ENCODE measurements at places on chromosomes 1 and 21. TPM values are rescaled to one million over a fixed set of nuclear protein-coding genes. Genes with fewer than 3 reads are reported as not detected.

DNA sequence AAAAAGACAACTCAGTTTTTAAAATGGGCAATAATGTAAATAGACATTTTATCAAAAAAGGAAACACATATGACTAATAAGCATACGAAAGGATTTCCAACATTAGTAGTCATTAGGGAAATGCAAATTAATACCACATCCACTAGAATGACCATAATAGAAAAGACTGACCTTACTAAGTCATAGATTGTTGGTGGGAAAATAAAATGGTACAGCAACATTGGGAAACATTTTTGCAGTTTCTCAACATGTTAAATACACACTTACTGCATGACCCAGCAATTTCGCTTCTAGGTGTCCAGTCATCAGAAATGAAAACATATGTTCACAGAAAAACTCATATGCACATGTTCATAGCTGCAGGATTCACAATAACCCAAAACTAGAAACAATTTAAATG is 29.9 kb upstream of the SLC44A3 start:
- H3K27ac ChIP-seq = no peak overlapping the region
- DNase-seq = no peak
- no peaks in the 10 kb centered on the region for H3K36me3 ChIP-seq
- H3K4me1 ChIP-seq = peaks cover 3% of the 10 kb centered on the region
- H3K4me3 ChIP-seq = no peak overlapping the region

DNA sequence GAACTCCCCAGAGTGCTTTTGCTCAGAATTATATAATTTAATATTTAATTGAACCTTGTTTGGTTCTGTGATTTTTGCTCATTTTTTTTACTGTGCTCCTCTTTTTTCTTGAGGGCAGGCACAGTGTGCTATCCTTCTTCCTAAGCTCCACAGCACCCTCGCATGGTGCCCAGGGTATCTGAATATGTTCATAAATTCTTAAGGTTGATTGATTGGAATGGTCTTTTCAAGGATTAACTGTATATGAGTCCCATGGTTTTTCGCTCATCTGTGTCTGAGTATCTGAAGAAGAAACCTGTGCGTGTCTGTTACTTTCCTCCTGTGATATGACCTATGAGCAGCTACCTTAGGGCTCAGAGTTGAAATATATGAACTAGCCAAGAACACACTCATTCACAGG is 393.7 kb downstream of the HLX start:
- no peak overlapping the region for H3K4me3 ChIP-seq
- H3K4me1 ChIP-seq = no peaks in the 10 kb centered on the region
- H3K27me3 ChIP-seq = peaks cover 3% of the 10 kb centered on the region
- no peaks in the 10 kb centered on the region for H3K36me3 ChIP-seq
- DNase-seq = no peak

DNA sequence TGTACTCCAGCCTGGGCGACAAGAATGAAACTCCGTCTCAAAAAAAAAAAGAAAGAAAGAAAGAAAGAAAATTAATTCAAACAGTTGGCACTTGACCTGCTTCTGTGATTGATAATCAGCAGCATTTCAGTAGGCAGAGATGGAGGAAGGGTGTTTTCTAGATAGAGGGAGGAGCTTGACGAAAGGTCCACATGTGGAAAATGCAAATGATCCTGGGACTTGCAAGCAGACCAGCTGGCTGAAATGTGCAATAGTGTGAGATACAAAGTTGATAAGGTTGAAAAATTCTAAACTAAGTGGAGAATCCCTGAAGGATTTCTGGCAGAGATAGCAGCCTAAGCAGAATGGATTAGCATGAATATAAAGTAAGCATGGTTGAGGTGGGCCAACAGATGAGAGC is 4.2 kb downstream of the ELAPOR1 start:
- H3K27me3 ChIP-seq = no peaks in the 10 kb centered on the region
- no peak overlapping the region for H3K4me3 ChIP-seq
- no peak for DNase-seq
- no peak overlapping the region for H3K27ac ChIP-seq
- peaks cover 32% of the 10 kb centered on the region for H3K4me1 ChIP-seq

- no peaks in the 10 kb centered on the region for H3K4me1 ChIP-seq
- no peak for DNase-seq
- no peak overlapping the region for H3K4me3 ChIP-seq
- no peak overlapping the region for H3K27ac ChIP-seq
Measured at GRCh38 chr1:189149547-189150375, 1327.9 kb downstream of the BRINP3 start.

DNA sequence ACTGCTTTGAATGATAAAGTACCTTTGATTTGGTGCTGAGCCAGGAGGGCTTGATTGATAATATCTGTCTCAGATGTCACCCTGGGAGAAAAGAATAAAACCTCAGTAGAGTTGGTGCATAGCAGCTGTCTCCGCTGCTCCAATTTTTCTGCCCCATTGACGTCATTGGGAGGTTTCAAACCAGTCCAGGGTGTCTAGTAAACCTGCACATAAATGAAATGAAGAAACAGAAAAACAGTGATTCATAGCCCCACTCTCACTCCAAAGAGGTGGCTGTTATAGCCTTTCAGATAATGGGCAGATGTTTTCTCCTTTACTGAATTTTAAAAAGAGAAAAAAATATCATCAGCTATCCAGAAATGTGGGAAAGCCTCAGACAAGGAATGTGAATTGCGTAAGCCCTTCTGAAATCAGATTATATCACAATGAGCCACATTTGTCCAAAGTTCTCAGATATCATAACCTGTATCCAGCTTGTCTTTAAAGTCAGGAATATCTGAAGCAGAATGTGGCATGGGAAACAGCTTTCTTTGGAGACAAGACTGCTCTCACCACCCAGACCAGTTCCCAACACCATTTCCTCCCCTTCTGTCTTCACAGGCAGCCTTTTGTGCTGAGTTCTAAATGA is 351.3 kb upstream of the SGIP1 start:
- no peak overlapping the region for H3K4me3 ChIP-seq
- H3K27me3 ChIP-seq = peaks cover 7% of the 10 kb centered on the region
- peak; percentile 66 for DNase-seq
- no peaks in the 10 kb centered on the region for H3K36me3 ChIP-seq
- no peak overlapping the region for H3K27ac ChIP-seq
- peaks cover 23% of the 10 kb centered on the region for H3K4me1 ChIP-seq

- no peak overlapping the region for H3K4me3 ChIP-seq
- no peak overlapping the region for H3K27ac ChIP-seq
- no peak for DNase-seq
- peaks cover 6% of the 10 kb centered on the region for H3K27me3 ChIP-seq
- H3K4me1 ChIP-seq = no peaks in the 10 kb centered on the region
Measured at GRCh38 chr1:66494482-66494881, 39.5 kb upstream of the SGIP1 start.

DNA sequence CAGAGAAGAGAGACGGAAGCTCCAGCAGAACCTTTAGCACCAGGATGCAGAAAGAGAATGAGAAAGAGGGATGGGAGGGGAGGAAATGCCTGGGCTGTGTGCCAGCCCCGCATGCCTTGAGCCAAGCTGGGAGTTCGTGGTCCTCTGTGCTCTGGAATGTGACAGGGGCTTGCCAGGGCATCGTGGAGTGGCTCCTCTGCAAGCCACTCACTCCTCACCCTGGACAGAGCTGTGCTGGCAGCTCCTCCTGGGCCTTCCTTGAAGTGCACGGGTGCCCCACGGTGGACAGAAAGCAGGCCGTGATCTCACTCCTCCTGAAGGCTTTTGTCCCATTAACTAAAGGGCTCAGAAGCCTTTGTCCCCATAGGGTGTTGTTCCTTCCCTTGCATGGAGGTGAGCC is 34.8 kb upstream of the PRELP start:
- H3K4me1 ChIP-seq = no peaks in the 10 kb centered on the region
- no peak overlapping the region for H3K4me3 ChIP-seq
- no peak overlapping the region for H3K27ac ChIP-seq
- H3K27me3 ChIP-seq = peaks cover 12% of the 10 kb centered on the region
- DNase-seq = no peak

GRCh38 chr1:108925920-108926319 is 37.4 kb downstream of the CLCC1 start:
- no peak overlapping the region for H3K27ac ChIP-seq
- H3K4me1 ChIP-seq = no peaks in the 10 kb centered on the region
- H3K36me3 ChIP-seq = peaks cover 12% of the 10 kb centered on the region
- H3K4me3 ChIP-seq = no peak overlapping the region
- DNase-seq = no peak
- H3K27me3 ChIP-seq = no peaks in the 10 kb centered on the region

GRCh38 chr1:206774093-206774492 is 1.8 kb upstream of the IL10 start:
- no peak overlapping the region for H3K4me3 ChIP-seq
- H3K4me1 ChIP-seq = peaks cover 48% of the 10 kb centered on the region
- H3K36me3 ChIP-seq = no peaks in the 10 kb centered on the region
- DNase-seq = no peak
- no peak overlapping the region for H3K27ac ChIP-seq

GRCh38 chr1:3555131-3555920 is 56.0 kb downstream of the MEGF6 start:
- no peak for DNase-seq
- H3K4me3 ChIP-seq = no peak overlapping the region
- H3K27me3 ChIP-seq = no peaks in the 10 kb centered on the region

DNA sequence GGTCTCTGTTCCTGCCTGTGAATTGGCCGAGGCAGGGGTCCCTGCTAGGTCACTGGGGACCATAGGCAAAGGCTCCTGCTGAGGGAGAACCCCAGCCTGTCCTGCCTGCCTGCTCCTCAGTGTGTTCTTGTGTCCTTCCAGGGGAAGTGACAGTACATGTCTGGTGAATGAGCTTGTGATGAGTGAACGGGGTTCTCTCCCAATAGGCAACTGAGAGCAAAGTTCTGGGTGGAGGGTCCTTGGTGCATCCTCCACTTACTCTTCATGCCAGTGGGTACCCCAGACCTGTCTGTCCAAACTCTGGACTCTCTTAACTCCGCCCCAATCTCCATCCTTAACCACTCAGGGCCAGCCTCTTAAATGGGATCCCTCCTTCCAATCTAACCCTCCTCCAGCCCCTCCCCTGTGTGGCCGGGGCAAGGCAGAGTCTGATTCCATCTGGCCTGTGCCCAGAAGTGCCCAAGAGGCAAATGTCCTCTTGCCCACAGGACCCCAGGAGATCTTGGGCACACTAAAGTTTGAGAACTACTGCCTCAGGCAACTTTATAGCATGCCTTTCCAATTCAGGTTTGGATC is 2.0 kb downstream of the XKR8 start:
- peak overlapping the region; percentile 43 for H3K27ac ChIP-seq
- H3K4me3 ChIP-seq = peak overlapping the region; percentile 78
- no peaks in the 10 kb centered on the region for H3K27me3 ChIP-seq

DNA sequence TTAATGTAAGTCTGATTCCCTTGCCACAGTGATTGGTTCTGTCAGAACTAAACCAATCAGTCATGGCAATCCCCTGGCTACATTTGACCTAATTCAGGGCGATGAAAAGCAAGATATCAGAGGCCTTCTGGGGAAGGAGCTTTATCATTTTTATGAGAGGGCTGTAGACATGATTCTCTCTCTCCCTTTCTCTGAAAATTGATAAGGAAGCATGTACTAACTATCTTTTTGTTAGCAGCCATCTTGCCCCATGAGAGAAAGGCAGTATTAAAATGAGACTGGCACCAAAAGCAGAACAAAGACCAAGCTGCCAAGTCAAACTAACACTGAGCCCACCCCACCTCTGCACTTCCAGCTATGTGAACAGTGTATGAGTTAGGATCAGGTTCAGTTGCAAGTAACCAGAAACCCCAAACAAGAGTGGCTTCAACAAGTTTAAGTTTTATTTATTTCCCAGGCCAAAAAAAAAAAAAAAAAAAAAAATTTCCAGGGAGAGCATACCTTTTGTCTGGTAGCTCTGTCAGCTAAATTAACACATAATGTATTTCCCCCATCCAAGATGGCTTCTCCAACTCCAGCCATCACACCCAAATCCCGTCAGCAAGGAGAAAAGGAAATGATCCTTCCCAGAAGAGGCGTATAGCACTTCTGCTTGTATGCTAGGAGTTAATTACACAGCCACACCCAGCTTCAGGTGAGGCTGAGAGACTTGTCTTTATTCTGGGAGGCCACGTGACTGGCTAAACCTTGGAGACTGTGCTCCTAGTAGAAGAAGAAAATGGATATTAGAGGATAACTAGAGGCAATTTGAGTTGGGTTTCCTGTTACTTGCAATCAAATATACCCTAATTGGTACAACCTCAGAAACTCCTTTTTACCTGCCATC is 105.8 kb upstream of the RALGPS2 start:
- H3K36me3 ChIP-seq = no peaks in the 10 kb centered on the region
- no peaks in the 10 kb centered on the region for H3K4me1 ChIP-seq
- no peak overlapping the region for H3K4me3 ChIP-seq
- no peaks in the 10 kb centered on the region for H3K27me3 ChIP-seq
- DNase-seq = no peak

- peaks cover 35% of the 10 kb centered on the region for H3K27me3 ChIP-seq
- no peaks in the 10 kb centered on the region for H3K36me3 ChIP-seq
- H3K27ac ChIP-seq = no peak overlapping the region
- DNase-seq = no peak
- H3K4me3 ChIP-seq = no peak overlapping the region
Measured at GRCh38 chr1:55399346-55399745, 184.2 kb upstream of the USP24 start.

DNA sequence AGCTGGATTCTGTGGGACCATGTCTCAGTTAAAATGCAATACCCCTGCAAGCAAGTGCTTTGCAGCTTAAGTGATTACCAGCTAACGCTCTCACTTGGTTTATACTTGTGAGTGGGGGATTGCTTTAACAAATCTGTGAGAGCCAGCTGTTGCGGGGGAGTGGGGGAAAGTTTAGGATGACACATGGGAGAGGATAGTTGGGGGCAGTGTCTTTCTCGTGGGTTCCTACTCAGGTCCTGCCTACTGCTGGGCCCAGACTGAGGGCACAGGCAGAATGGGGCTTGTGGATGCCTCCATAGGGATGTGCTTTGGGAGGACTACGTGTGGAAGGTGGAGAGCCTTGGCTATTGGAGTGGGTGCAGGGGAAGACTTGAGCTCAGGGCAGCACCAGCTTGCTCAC is 60.1 kb downstream of the ELK4 start:
- no peak overlapping the region for H3K27ac ChIP-seq
- no peaks in the 10 kb centered on the region for H3K36me3 ChIP-seq
- DNase-seq = no peak
- H3K4me3 ChIP-seq = no peak overlapping the region

GRCh38 chr1:173255214-173255813 is 48.2 kb upstream of the TNFSF4 start:
- no peak overlapping the region for H3K27ac ChIP-seq
- DNase-seq = no peak
- H3K27me3 ChIP-seq = no peaks in the 10 kb centered on the region

DNA sequence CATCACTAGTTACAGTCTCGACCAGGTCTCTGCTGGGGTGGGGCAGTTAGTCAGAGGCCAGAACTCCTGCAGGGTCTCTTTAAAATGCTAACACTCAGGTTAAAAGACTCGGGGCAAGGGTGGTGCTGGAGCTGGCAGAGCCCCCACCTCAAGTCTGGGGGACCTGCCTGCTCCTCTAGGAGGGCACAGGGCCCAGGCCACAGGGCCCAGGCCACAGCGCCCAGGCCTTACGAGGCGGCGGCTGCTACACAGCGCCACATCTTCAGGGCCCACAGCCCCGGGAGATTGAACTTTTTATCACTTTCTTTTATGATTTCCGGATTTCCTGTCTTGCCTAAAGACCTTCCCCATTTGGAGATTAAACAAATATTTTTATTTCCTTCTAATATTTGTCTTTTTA is 10.4 kb downstream of the MPZ start:
- peaks cover 7% of the 10 kb centered on the region for H3K4me1 ChIP-seq
- no peak for DNase-seq
- H3K4me3 ChIP-seq = no peak overlapping the region
- no peak overlapping the region for H3K27ac ChIP-seq
- H3K27me3 ChIP-seq = no peaks in the 10 kb centered on the region

NUP210L gene
- 0.05 TPM for total RNA-seq

TNFRSF1B gene
- 201 TPM for total RNA-seq

RAB42 gene
- not detected for total RNA-seq

FCGR3B gene
- total RNA-seq = not detected

CHRM3 gene
- not detected for total RNA-seq

CFHR2 gene
- total RNA-seq = not detected

SERTAD4 gene
- not detected for total RNA-seq
